ENCODE measurements at places on chromosomes 2 and 18.

GRCh38 chr2:205688417-205689200, 6.3 kb downstream of the NRP2 start:
- no peak for DNase-seq

GRCh38 chr2:171163261-171163660, 2.6 kb upstream of the TLK1 start:
- DNase-seq = no peak

DNA sequence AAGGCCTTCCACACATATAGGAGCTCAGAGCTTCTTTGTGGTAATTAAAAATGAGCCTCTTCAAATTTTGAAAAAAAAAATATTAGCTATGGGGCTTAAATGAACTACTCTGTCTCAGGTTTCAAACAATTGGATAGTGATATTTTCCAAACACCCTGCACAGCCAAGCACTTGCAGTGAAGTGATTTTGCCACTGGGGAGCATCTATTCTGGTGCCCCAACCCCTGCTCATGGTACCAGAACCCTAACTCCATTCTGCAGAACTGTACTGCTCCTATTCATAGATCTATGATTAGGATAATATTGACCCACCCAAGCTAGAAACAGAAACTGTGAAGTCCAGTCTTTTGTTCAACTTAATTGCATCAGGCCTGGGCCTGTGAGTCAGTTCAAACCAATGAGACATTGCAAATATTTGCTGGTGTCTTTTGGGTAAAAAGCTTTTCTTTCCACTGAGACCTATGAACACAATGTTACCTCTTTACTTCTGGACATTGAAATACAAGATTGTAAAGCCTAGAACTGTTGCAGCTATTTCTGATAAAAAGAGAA, 324.0 kb downstream of the GALNT13 start:
- DNase-seq = no peak

DNA sequence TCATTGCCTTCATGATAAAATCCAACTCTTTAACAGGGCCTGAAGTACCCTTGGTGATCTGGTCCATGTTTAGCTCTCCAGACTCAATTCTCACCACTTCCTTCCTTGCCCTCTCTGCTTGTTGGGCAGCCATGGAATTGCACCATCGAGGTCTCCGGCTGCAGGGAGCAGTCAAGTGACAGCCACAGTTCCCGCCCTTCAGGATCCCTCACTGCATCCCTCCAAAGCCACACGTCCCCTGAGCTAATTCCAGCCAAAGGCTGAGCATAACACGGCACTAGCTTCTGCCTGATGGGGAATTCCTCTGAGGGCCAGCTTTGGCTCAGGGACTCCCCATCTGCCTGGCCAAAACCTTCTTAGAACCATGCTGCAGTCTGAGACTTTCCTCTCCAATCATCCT, 47.4 kb upstream of the SLC1A4 start:
- DNase-seq = no peak

DNA sequence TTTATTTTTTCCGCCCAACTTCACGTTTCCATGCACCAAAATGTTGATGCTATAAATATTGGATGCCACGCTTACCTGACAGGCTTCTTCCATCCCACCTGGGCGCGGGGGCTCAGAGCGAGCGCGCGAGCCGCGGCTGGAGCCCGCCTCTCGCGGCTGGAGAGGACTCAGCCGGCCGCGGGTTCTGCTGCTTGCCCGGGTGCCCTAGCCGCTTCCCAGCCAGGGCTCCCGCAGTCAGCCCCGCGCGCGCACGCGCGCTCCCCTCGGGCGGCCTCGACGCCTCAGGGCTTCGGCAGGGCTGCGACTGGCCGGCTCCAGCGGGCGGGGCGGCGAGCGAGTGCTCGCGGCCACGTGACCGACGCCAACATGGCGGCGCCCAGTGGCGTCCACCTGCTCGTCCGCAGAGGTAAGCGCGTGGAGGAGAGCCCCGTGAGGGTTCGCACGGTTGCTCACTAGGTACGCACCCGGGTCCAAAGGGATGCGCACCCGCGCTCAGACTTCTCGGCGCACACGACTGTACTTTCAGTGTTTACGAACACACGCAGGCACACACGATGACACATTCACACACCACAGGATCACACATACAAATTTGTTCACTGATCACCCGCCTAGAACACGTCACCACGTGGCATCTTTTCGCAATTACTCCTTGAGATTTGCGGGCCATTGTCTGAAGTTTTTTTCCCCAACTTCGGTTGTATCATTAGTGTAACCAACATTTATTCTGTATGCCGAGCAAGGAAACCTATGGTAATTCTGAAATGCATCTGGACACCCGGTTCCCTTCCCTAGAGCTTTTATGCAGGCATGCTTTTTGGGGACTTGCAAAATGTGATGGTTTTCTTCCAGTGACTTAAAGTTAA, at the start of gene METAP1D:
Gene METAP1D, plus strand, starts transcription at position 350 of the 866 bp plus-strand sequence. Its CDS starts 17 bp downstream, at position 367.
- DNase-seq = peak; percentile 77

DNA sequence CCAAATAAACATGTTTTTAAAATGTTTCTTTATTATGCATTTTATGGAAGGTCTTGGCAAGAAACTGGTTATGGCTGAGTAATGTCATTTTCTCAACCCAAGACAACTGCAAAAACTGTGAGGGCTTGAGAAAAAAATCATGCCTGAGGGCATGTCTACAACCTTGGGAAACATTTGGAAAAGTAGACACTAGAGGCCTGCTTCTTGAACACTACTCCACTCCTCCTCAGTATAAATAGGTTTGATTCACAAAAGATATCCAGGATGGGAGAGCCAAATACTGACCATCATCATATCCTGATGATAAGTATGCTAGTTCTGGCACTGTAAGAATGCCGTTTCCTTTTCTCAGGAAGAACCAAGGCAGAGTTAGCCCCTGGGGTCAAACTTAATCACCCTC, 71.1 kb downstream of the OSR1 start:
- DNase-seq = no peak

- DNase-seq = no peak
These were observed 203.7 kb downstream of the HDAC4 start for GRCh38 chr2:239197146-239197545.

GRCh38 chr18:54388203-54389142, 30.8 kb downstream of the C18orf54 start:
- no peak for DNase-seq

DNA sequence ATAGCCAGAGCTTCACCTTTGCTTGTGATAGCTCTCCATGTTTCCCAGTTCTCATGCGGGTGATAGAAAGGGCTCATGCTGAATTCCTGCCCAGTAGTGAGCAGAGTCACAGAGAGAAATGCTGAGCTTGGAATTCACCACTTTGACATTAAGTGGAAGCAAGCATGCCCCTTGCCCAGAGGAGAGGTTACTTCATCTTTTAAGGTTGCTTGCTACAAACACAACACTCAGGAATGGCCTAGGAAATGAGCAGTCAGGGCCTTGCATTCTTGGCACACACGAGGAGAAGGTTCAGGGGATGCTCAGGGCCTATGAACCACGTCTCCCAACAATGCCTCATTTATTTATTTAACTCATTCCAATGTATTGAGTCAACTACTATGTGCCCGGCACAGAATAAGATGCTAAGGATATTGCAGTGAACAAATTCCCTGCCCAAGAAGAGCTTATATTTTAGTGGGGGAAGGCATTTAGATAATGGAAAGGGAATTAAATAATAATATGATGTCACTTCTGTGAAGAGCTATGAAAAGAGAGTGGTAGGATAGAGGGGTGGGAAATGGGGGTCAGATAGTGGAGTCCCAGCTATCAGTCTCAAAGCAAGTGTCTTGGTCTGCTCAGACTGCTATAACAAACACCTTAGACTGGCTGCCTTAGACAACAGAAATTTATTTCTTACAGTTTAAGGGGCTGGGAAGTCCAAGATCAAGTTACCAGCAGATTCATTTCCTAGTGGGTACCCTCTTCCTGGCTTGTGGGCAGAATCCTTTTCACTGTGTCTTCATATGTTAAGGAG, 42.1 kb downstream of the DDX18 start:
- no peak for DNase-seq

- DNase-seq = no peak
These were observed 4.3 kb downstream of the ATP6V1B1 start for GRCh38 chr2:70939839-70940580.

DNA sequence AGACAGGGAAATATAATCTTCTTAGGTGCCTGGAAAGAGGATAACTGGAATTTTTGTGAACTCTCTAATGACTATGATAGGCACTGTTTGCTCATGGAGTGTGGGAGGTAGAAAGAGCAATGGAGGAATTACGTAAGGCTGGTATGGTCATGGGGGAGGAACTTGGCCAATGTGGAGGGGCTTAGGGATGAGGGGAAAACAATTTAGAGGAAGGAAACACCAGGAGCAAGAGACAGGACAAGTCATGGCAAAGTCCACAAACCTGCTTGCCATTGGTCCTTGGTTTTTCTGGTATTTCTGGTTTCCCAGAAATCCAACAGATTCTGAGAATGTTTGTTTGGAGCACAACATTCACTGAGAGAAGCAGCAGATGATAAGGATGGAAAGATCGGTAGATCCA, 274.2 kb downstream of the DYSF start:
- DNase-seq = no peak

DNA sequence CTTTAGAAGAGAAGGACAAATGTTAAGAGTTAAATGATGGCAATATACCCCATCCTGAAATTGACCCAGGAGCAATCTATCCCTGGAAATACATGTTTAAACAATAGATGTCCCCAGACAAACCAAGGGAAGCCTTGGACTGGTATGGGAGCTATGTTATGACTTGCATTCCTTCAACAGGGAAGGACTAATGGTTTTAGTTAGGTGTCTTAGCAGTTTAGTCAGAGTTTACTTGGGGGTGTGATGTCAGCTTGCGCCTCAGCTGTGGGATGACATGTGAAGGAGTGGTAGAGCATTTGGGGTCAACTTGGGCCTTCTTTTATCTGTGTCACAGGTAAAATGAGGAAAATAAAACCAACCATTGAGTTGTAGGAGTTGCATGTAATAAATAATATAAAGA, 36.8 kb downstream of the SPC25 start:
- DNase-seq = no peak

DNA sequence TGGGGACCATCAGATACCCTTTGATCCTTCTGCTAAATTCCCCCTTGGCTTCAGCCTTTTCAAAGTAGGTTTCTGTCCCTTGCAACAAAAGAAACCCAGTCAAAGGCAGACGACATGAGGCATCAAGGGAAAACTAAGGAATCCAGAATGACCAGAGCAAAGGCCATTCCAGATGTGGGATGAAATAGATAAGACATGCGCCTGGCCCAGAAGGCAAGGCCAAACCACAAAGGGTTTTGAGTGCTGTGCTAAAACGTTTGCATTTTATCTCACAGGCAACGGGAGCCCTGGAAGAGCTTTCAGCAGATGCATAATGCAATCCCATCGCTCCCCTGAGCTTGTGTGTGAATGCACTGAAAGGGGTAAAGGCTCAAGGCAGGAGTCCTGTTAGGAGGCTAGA, 17.7 kb downstream of the CXCR1 start:
- no peak for DNase-seq

GRCh38 chr2:201257956-201258665, 2.2 kb upstream of the CASP8 start:
- DNase-seq = peak; percentile 79

DNA sequence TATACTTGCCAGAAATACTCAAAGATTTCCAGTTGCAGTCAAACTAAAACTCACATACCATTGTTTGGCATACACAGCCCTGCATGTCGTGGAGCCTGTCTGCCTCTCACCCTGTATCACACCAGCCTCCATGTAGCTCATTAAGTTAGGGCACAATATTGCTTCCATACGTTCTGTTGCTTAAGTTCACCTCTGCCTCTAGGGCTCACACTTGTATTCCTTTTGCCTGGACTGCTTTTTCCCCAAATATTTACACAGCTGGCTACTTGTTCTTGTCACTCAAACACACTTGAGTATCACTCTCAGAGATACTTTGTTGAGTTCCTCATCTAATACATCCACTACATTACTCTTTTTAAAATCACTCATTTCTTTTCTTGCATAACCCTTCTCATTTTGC, 83.1 kb downstream of the PTH2R start:
- DNase-seq = no peak

DNA sequence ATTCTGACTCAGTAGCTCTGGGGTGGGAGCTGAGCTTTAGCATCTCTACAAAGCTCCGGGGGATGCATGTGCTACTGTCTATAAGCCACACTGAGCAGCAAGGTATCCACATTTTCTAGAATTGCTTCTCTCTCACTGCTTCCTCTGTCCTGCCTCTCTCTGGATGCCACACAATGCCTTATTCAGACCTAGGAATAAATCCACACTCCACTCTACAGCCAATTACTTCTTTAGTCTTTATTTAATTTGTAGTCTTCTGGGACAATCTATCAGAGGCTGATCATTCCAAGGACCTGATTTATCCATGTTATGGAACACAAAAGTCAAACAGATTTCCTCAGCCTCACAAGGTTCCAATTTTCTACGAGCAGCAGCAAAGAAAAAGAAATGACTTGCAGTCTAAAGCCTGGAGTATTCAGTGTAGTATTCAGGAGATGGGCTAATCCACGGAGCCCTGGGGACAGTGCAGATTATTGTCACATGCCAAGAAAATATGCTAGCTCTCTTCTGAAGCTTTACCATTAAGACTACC, 4.4 kb downstream of the BCL2 start:
- no peak for DNase-seq

DNA sequence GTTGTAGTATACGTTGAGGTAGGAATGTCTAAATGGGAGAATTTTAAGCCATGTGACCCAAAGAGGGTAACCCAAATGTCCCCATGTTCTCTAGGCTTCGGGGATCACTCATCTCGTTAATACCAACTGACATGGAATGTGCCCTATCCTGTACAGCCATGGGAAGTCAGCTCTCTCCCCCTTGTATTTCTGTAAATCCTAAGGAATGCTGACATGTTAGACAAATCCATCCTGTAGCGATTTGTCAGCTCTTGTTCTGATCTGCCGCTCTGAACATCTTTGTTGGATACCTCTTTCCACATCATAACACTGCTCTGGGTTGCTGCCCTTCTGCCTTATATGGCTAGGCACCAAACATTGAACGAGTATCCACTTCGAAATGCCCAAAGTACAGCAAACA, 350.6 kb downstream of the RND3 start:
- DNase-seq = no peak

DNA sequence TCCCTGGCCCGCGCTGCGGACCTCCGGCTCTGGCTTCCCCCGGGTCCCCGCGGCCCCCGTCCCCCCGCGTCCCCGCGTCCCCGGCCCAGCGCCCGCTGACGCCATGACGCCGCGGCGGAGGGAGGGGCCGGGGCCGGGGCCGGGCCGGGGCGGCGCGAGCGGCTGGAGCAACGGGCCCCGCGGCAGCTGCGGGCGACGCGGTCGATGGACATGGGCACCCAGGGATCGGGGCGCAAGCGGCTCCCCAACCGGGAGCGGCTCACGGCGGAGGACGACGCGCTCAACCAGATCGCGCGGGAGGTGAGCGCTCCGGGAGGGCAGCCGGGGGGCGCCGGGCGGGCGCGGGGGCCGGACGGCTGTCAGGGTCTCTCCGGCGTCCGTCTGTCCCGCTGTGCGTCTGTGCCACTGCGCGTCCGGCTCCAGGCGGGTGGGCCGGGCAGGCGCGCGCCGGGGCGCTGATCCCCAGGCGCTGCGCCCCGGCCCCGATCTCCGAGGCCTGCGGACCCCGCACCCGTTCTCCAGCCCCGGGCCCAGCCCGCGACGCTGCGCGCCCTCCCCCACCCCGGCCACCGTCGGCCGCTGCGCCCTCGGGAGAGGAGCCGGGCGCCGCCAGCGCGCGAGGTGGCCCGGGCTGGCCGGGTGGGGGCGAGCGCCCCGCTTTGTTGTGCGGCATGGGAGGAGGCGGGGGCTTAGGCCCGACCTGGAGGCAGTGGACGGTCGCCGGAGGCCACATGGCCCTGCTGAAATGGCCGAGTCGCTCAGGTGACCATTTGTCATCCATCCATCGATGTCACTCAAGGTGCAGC, at the start of gene LRRFIP1:
Gene LRRFIP1, plus strand, starts transcription at position 147 of the 806 bp plus-strand sequence. Its CDS starts 58 bp downstream, at position 205.
- no peak for DNase-seq
